ENCODE measurements at places on chromosomes 5 and 9.

GRCh38 chr9:1550636-1551035 is 464.5 kb upstream of the SMARCA2 start:
- no peak for DNase-seq

DNA sequence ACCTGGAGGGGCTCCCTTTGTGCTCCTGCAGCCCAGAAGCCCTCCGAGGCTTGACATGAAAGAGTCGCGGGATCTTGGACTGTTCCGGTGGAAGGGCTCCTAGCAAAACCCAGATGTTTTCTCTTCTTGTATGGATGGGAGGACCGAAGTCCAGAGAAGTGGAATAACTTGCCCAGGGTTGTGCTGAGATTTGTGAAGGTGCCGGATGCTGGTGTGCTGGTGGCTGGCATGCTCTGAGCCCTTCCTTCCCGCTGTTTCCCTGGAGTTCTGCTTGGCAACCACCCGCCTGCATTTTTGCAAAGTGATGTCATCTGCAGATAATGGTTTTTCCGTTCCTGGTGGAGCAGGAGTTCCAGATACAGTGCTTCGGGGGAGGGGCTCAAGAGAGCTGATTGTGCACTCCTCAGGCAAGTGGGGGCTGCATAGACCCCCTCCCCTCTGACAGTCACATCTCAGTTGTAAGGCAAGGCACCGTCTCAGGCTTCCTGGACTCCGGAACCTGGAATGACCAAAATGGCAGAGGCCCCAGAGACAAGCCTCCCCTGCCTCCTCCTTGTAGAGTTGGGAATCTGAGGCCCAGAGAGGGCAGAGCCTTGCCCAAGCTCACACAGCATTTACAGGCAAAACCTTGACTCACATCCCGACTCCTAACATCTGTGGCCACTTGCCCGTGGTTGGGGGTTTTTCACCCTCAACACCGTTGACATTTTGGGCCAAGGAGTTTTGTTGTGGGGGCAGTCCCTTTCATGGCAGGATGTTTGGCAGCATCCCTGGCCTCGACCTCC is 157.0 kb downstream of the RGS3 start:
- DNase-seq: peak; percentile 98

DNA sequence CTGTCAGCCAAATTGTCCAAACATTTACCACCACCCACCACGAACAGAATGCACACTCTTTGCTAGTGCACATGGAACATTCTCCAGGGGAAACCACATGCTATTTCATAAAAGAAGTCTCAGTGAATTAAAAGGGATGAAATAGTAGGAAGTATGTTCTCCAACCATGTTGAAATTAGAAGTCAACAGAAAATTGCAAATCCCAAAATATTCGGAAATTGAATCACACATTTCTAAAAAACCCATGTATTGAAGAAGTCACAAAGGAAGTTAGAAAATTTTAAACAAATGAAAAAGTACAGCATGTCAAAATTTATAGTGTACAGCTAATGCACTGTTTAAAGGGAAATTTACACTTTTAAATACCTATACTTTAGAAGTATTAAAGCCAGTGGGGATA is 50.8 kb downstream of the TGFBR1 start:
- peak; percentile 35 for DNase-seq

DNA sequence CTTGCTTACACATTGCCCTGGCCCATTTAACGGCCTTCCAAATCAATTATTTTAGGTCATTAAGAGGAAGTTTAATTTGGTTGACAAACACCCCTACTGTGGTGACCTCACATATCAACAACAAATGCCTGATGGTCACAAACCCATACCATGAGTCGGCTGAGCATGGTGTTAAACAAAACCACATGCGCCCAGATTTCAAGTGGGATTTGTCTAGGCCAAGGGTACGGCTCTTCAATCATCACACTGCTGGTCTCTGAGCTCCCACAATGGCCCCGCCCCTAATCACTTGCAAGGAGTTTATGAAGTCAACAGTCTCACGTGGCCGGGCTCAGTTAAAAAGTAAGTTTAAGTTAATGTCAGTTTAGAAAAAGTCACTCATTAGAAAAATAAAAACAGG is 243.8 kb downstream of the CRB2 start:
- no peak for DNase-seq

GRCh38 chr9:124210697-124211096 is 47.1 kb upstream of the NEK6 start:
- DNase-seq: no peak

DNA sequence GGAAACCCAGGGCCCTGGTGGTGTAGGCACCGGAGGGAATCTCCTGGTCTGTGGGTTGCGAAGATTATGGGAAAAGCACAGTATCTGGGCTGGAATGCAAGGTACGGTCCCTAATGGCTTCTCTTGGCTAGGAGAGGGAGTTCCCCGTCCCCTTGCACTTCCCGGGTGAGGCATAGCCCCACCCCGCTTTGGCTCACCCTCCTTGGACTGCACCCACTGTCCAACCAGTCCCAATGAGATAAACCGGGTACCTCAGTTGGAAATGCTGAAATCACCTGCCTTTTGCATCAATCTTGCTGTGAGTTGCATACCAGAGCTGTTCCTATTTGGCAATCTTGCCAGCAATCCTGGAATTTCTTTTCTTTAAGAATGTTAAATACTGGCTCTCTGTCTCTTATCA is 1429.1 kb downstream of the MAT2B start:
- no peak for DNase-seq

GRCh38 chr9:20621471-20622329 is 599 bp downstream of the MLLT3 start:
- DNase-seq: peak; percentile 71

GRCh38 chr5:59466271-59466670 is 427.3 kb downstream of the PDE4D start:
- DNase-seq: peak; percentile 41

- no peak for DNase-seq
Observed at GRCh38 chr5:37657046-37657445, 182.8 kb downstream of the GDNF start.

DNA sequence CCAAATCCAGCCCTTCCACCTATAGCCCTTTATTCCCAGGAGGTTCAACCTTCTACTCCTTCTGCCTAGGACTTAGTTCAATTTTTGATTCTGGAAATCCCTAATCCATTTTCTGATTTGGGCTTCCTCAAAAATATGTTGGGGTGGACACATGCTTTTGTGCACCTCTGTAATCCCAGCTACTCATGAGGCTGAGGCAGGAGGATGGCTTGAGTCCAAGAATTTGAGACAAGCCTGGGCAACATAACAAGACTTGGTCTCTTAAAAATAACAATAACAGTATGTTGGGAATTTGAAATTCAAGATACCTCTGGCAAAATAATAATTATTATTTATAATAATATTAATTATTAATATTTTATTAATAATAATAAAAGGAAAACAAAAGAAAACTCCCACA is 188.7 kb upstream of the TLE4 start:
- DNase-seq: no peak

DNA sequence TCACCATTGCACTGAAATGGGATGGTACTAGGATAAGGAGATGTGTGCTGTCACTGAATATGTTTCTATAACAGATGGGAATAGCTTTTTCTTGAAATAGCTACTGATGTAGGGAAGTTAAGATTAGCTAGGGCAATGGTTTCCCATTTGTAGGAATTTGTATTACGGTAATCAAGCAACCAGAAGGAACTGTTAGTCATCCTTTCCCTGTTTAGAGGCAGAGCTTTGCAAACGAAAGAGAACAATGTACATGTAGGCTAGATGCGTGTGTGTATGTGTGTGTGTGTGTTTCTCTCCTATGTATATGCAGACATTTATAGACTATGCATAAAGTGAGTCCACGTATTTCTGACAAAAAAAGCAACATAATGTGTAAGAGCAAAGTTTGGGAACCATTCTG is 171.9 kb upstream of the GRIA1 start:
- DNase-seq: no peak

- no peak for DNase-seq
Observed at GRCh38 chr9:5483306-5483705, 27.0 kb upstream of the PDCD1LG2 start.

DNA sequence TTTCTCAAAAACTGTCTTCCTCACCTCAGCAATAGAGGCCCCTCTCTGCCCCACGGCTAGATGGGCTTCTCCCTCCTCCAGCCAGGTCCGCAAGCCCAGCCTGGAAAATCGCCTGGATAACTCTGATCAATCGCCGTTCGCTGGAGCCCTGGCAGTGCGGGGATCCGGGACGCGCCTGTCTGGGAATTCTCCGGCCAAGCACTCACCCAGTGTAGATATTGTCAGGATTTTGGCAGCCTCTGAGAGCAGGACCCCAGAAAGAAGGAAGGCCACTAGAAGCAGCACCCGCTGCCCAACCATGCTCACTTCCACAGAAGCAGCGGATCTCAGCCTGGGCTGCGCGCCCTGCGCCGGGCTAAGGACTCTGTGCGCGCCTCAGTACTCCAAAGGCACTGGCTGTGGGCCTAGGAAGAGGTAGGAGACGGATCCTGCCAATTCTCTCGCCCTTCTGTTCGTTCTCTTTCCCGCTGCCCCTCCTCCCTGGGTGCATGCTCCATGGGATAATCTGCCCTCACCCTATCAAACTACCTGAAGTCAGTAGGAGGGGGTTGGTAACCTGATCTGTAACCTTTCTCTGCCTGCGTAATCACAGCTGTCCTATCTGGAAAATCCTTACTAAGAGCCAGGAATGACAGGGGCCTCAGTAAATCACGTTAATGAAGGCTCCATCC is at the start of gene UGT3A1:
TSS of gene UGT3A1 (minus strand) at position 450 of the 671 bp plus-strand sequence. CDS start at position 300, 150 bp downstream.
- DNase-seq: peak; percentile 71

GRCh38 chr5:145743396-145744061 is 91.6 kb downstream of the PRELID2 start:
- DNase-seq: no peak

DNA sequence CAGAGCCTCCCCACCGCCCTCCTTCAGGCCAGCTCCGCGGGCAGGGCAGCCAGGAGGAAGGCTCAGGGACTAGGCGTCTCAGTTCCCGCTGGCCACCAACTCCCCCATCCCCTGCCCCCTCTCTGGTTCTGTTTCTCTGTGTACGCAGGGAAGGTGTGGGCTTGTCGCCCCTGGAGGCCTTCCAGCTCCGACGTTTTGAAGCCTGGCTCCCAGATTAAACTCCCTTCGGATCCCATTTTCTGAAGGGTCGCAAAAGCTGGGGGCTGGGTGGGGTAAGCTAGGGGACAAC is 346 bp downstream of the ATOX1 start:
- DNase-seq: no peak

DNA sequence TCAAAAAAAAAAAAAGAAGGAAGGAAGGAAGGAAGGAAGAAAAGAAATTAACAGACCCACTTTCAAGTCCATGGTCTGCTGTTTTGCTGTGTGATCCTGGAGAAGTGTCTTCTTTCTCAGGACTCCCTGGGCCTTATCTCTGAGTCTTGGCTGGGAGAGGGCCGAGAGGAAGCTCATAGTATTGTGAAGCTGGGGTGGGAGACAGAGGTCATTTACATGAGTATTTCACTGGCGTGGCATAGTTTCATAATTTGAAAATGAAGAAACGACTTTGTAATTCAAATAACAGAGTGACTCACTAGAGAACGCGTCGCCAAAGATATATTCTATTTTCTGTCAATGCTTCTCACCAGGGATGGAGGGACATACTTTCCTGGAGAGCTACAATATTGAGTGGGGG is 2.4 kb upstream of the C9orf50 start:
- DNase-seq: no peak
